Mammary epithelial cell (primary cell): ENCODE measurements at places on chromosomes 6 and 20. TPM values are rescaled to one million over a fixed set of nuclear protein-coding genes. Genes with fewer than 3 reads are reported as not detected.
A peak's percentile ranks its signal among the peaks of the same experiment; 100 is the strongest.

DNA sequence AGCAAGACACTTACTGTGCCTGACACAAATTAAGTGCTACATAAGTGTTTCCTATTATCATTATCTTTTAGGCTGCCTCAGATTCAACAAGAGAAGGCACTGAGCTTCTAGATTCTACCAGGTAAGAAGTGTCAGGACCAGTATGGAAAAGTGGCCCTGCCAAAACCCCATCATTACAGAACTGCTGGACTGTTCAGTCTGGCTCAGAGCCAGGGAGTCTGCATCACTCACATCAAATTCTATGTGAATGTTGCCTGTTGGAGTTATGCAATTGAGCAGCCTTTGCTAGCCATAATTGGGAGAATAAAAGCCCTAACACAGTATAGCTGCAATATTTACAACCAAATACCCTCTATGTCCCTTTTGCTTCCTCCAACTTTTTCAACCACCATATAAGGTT is 70.9 kb downstream of the ATG5 start:
- DNase-seq, result peak; percentile 71

DNA sequence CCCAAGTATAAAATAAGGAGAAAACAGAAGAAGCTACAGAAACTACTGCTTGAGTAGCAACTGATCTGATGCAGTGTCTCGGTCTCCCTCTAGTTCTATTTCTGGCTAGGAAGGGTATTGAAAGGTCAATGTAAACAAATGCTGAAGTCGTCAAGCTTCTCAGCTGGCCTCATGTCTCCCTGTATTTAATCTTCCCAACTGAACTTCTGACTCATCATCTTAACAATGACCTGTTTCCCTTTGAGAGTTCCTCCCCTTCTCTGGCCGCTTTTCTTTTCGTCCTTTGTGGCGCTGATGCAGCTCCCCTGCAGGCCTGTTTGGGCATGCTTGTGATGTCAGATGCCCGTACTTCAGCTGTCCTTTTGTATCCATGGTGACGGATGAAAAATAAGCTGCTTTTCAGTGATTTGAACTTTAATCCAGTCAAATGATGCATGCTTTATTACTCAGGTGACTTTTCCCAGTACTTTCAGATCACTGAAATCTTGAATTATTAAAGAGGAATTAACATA is 7.8 kb upstream of the LCA5 start:
- DNase-seq, result peak; percentile 100

DNA sequence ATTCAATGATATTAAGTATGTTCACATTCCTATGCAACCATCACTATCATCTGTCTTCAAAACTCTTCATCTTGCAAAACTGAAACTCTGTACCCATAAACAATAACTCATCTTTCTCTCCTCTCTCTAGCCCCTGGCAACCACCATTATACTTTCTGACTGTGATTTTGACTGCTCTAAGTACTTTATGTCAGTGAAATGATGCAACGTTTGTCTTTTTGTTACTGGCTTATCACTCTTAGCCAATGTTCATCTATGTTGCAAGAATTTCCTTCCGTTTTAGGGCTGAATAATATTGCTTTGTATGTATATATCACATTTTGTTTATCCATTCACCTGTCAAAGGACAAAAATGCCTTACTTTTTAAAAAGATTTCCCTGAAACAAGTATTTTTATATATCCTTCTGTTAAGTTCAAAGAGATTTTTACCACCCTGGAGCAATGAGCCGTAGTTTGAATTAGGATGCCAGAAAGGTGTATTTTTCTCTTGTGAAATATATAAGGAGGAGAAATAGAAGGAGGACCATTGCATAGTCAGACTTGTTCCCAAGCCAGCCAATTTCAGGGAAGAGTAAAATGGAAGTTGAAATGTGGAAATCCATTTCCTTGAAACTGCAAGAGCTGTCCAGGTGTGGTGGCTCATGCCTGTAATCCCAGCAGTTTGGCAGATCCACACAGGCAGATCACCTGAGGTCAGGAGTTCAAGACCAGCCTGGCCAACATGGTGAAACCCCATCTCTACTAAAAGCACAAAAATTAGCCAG is 4.0 kb upstream of the CGAS start:
- DNase-seq, result peak; percentile 10

TRAPPC3L gene
- polyA plus RNA-seq, result 0.18 TPM

XKR7 gene
- not detected for polyA plus RNA-seq

- DNase-seq, result no peak
These were observed 8.0 kb upstream of the COL21A1 start for GRCh38 chr6:56255349-56255748.

CST3 gene
- 340 TPM for polyA plus RNA-seq

GRCh38 chr6:119043265-119043664 is 35.2 kb downstream of the FAM184A start:
- DNase-seq, result no peak

DNA sequence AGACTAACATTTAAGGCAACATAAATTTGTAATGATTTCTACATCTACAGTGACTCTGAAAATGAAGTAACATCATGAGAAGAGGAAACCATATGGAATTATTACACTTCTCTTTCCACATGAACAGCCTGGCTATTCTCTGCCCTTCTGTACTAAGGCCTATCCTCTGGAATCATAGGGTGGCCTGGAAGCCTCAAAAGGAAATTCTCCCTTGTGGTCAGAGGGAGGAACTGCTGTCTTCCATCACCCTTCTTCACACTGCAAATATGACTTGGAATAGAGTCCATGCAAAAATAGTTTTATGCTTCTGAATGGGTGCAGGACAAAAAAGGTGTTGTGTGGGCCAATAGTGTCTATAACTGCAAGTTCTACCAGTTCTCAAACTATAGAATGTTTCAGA is 44.6 kb upstream of the SH3BGRL2 start:
- DNase-seq, result peak; percentile 29

TRIM10 gene
- polyA plus RNA-seq, result not detected

- DNase-seq, result no peak
These were observed 20.4 kb downstream of the PREP start for GRCh38 chr6:105382496-105382895.

GRCh38 chr6:14828201-14828611 is 417.7 kb upstream of the JARID2 start:
- DNase-seq, result no peak

DNA sequence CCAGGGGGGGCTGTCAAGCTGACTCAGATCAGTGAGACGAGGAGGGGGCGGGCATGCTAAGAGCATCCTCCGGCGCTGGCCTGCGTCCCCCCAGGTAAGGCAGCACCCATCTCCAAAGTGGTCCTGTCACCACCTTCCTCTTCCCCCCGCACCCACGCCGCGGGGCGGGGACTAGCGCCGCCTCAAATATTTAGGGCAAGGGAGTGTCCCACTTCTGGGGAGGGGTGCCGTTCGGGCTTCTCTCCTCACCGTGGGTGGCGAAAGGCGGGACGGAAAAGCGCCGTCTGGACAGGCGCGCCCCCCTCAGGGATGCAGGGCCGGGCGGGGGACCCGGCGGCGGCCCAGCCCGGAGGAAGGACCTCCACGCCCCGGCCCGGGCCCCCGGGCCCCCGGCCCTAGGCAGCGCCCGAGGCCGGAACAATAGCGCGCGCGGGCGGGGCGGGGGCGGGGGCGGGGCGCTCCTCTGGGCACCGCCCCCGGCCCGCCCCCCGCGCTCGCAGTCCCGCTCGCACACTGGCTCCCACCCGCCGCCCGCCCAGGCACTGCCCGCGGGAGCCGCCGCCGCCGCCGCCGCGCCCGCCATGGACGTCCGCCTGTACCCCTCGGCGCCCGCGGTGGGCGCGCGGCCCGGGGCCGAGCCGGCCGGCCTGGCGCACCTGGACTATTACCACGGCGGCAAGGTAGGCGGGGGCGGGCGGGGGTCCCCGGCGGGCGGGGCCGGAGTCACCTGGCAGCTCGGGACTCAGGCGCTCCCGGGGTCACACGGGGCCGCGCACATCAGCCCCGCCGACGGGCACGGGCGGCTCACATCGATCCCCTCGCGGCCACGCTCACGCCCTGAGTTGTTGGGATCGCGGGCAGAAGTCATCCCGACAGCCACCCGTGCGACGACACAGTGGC is at the start of gene TOX2:
TOX2 (plus strand) TSS at position 542 of the 900 bp plus-strand sequence; CDS start at position 582, 40 bp downstream.
- DNase-seq, result no peak

DNA sequence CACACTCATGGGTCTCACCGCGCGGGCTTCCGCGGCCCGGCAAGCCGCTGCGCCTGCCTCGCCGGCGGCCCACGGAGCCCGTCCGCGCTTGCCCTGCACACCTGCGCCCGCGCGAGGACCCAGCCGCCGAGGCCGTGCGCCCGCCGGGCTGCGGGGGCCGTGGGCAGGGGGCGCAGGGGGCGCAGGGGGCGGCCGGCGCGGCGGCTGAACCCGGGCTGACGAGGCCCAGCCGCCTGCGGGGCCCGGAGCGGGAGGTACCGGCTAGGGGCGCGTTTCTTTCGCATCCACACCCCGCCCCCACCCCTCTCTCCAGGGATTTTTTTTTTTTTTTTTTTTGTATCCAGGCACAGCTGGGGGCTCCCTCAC is 43.8 kb upstream of the OSTM1 start:
- no peak for DNase-seq

GRCh38 chr6:138115201-138115600 is 8.0 kb upstream of the PERP start:
- no peak for DNase-seq

ANGPT4 gene
- 0.01 TPM for polyA plus RNA-seq

DNA sequence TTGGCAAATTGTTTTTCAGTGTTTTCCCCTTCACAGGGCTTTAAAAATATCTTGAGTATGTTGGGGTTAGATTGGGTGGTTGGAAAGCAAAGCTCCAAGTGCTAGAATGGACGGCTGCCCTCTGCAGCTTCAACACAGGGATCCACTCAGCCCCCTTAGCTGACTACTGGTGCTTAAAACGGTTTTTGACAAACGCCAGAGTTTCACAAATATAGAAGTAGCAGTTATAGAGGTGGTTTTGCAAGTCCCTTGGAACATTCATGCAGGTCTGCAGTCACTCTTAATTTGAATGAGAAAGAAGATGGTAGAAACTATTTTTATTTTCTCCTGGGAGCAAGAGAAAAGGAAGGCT is 175.9 kb downstream of the ARID1B start:
- no peak for DNase-seq

- DNase-seq, result no peak
These were observed 124.4 kb upstream of the RALGAPA2 start for GRCh38 chr20:20836836-20837235.

TOX2 gene
- polyA plus RNA-seq, result 0.96 TPM

NDUFAF5 gene
- polyA plus RNA-seq, result 10.8 TPM

DNA sequence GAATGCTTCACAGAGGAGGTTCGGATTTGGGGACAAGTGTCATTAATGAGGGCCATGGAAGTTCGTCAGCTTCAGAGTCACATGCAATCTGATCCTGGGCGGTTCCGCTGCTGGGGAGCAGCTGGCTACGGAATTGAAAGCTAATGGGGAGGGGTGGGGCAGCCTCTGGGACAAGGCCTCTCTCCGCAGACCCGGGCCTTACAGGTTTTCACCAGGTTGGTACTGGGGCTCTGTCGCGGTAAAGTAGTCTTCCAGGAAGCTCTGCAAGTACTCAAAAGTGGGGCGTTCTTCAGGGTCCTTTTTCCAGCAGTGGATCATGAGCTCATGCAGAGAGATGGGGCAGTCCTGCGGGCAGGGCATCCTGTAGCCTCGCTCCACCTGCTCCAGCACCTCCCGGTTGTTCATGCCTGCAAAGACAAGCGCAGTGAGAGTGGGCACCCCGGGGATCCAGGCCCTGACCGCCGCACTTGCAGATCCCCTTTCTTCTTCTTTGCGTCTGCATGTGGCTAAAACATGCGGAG is 55.9 kb upstream of the TRAF3IP2 start:
- no peak for DNase-seq

DNA sequence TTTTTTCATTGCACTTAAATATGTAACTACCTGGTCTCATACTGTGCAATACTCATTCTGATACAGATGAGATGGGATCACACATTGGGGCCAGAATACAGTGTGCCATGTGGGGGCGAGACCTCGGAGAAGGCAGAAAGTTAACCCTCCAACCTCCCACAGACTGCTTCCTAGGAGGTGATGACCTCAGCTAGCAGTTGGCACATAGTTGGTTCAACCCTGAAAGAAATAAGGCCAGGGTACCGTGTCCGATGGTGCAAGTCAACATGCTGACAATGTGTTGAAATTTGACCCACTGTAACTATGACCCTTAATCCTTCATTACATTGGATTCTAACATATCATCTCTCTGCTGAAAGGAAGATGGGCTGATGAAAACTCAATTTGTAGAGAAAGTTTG is 61.9 kb downstream of the GJA10 start:
- no peak for DNase-seq

HFE gene
- polyA plus RNA-seq, result 17.2 TPM

GABBR1 gene
- polyA plus RNA-seq, result 13.5 TPM

DNA sequence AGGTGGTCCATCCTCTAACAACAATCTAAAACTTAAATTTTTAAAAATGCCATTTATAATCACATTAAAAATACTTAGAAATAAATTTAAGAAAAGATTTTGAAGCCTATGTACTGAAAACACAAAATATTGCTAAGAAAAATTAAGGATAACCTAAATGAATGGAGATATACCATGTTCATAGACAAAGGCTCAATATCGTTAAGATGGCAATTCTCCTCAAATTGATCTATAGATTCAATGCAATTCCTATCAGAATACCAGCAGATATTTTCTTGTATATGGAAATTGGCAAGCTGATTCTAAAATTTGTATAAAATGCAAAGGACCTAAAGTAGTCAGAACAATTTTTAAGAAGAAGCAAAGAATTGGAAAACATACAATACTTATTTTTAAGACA is 19.7 kb upstream of the UST start:
- DNase-seq, result no peak

CDC25B gene
- polyA plus RNA-seq, result 45.8 TPM

- DNase-seq, result no peak
These were observed 237.1 kb upstream of the AFDN start for GRCh38 chr6:167589615-167589940.

- no peak for DNase-seq
These were observed 196.6 kb downstream of the JARID2 start for GRCh38 chr6:15442467-15442866.

HSPA1B gene
- polyA plus RNA-seq, result 32.3 TPM

BPIFB1 gene
- not detected for polyA plus RNA-seq

GRCh38 chr20:60365882-60366281 is 407.7 kb downstream of the CDH26 start:
- DNase-seq, result no peak

- no peak for DNase-seq
These were observed 61.0 kb downstream of the CEP162 start for GRCh38 chr6:84166395-84166794.

GRCh38 chr6:147625946-147626345 is 117.5 kb downstream of the SAMD5 start:
- no peak for DNase-seq

- no peak for DNase-seq
These were observed 74.6 kb downstream of the UTRN start for GRCh38 chr6:144359783-144360182.

DNA sequence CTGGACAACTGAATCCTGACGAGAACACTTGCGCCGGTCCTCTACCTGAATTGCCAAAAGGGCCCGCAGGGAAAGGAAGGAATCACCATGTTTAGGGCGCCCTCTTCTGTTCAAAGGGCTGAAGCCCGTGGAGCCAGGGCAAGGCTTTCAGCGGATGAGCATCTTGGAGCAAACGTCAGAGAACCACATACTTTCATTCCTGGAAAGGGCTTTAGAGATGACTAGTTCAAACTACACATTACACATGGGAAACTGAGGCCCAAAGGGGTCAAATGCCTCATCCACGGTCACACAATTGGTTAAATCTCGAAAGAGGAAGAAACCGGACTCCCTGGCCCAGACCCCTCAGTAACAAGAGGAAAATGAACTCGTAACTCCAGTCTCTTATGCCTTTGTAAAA is 11.5 kb upstream of the ZNF133 start:
- peak; percentile 73 for DNase-seq
